ENCODE measurements at places on chromosomes 7 and 10.

- DNase-seq = peak; percentile 96
These were observed at the start of gene USP54 for GRCh38 chr10:73590881-73591799. USP54 (minus strand) TSS chr10:73591342; CDS start chr10:73575658, 15,684 bp downstream.

DNA sequence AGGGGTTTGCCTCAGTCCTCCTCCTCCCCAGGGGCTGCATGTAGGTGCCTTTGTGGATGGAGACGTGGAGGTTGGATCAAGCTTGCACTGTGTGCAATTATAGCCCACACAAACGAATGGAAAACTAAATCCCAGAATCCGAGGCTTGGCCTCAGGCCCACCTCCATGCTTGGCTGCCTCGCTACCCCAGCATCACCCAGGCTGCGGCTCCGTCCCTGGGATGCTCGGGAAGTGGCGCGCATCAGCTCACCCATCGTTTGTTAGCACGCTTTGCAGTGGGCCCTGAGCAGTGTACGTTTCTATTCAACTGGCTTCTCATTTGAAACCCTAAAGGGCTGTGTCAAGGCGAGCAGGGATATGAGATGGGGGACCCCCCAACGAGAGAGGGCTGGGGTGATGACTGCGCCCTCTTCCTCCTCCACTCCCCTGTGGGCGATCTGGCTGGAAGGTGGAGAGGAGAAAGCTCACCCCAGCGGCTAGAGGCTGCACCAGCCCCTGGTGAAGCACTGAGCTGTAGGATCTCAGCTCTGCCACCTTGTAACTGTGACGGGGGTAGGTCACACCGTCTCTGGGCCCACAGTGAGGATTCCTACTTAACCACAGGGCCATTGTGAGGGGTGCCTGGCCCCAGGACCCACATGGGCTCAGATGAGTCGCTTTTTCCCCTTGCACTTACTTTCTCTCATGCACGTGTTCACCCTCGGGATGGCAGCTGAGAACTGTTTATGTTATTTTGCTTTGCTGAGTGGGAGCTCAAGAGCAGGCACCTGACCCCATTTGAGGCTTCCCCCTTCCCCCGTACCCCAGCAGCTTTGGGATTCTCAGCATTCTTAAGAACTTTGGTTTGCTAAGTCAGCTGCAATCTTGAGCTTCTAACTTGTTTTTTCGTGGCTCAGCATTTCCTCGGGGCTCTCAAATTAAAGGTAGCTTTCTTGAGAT lies 12.7 kb upstream of the BTBD16 start:
- no peak for DNase-seq

- DNase-seq = no peak
These were observed 86.5 kb downstream of the DNAJB6 start for GRCh38 chr7:157423348-157423747.

- no peak for DNase-seq
These were observed 58.1 kb downstream of the WDR37 start for GRCh38 chr10:1114315-1114714.

GRCh38 chr7:38235606-38236005 lies 37.8 kb downstream of the TARP start:
- no peak for DNase-seq

GRCh38 chr7:51451751-51452476 lies 135.3 kb upstream of the COBL start:
- DNase-seq = no peak

DNA sequence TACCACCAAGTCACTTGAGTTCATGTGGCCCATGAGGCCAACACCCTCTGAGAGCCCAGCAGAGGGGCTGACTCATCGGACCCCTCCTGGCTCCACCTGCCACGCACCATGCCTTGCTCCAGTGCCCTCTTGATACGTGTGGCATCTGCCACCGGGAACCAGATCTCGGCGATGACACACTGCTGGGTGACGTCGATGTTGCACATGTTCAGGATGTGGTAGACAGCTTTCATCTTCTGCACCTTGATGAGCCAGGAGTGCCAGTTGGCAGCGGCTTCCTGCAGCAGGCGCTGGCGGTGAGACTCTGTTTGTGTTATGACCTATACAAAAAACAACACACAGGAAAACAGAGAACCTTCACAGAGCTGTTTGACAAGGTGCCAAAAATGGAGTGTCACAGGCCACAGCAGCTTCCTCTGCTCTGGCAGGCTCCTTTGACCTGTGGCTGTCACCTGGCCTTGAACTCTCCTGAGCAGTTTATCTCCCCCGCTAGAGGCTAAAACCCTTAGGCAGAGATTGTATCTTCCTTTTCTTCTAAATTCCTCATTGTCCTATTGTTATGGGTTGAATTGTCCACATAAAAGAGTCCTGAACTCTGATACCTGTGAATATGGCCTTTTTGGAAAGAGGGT lies 45.2 kb upstream of the TMEM213 start:
- DNase-seq = no peak

DNA sequence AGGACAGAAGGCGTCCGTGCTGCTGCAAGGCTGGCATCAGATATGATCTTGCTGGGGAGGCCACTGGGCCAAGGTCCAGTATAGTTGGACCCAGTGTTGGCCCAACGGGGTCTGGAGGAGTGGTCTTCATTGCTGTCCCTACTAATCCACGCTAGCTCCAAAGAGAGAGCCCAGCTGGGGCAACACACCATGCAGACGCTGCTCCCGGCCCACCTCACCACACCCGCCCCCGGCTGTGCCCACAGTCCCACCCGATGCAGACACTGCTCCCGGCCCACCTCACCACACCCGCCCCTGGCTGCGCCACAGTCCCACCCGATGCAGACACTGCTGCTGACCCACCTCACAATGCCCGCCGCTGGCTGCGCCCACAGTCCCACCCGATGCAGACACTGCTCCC lies 121.5 kb downstream of the VIPR2 start:
- DNase-seq = no peak

GRCh38 chr7:20607216-20607615 lies 8.3 kb upstream of the ABCB5 start:
- DNase-seq = no peak

DNA sequence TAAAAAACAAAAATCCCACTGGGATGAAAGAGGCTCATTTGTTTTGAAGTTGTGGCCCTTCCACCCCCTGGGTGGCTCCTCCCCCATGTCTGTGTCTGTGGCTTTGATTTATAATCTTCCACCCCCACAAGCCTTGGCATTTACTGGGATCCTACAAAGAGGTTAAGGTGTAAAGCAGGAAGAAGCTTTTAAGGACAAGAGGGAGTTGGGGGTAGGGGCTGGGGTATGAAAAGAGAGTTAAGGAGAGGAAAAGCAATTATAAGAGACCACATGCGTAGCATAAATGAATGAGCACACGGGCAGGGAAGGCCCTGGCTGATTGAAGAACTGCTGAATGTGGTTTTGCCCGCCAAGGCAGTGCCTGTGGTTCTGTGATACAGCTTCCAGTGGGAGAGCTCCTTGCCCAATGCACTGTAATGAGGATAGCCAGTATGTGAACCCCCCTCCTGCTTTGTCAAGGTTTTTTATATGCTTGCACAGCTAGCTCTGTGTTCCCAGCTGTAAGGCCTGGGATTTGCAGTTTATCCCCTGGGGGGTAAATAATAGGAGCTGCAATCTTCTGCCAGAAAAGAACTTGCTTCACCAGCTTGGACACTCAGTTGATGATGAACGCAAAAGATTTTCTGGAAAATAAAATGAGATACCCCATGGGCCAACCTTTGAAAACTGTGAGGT lies 34.7 kb upstream of the KMT2E start:
- peak; percentile 81 for DNase-seq

DNA sequence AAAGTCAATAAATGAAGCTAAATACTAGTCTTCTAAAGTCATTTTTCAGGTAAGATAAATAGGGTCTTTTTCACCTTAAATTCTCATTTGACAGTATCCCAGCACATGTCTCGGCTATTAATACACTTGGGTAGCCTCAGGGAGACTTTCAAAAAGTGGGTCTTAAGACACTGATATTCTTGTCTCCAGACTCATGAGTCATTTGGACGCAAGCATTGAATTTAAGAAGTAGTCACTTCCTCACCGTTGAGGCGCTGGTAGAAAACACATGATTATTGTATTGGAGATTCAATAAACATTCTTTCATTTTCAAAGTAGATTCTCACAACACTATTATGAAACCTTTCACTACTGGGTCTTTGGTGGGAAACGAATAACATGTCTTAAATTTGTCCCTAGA lies 108.9 kb upstream of the SP8 start:
- DNase-seq = peak; percentile 97

DNA sequence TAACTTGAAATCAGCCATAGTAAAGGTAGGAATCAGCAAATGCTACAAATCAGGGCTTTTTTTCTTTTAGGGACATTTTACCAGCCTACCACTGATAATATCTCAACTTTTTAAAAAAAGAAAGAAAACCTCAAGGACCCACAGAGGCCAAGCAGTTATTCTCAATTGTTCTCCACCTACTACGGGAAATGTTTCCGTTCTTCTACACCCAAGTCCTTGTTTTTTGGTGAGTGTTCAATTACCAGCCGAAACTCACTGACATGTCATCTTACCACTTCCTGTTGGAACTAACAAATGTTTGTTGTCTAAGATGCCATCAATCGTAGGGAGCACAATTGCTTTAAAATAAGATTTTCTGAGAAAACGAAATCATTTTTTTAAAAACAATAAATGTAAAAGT lies 50.2 kb upstream of the CDK1 start:
- peak; percentile 68 for DNase-seq

DNA sequence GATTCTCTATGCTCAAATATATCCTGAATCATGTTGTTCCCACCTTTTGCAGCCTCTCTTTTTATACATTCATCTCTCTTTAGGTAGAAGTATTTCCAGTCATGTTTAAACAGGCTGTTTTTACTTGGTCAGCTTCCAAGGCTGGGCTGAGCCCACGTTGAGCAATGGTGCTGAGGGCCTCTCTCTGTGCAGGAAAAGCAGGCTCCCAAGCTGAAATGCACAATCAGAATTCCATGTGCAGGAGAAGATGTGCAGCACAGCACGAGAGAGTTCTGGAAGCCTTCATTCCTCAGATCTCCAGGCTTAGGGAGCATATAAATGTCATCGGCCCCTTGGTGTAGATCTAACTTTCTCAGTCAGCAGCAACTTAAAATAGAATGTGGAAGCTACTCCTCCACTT lies 588.5 kb downstream of the TNS3 start:
- DNase-seq = no peak

DNA sequence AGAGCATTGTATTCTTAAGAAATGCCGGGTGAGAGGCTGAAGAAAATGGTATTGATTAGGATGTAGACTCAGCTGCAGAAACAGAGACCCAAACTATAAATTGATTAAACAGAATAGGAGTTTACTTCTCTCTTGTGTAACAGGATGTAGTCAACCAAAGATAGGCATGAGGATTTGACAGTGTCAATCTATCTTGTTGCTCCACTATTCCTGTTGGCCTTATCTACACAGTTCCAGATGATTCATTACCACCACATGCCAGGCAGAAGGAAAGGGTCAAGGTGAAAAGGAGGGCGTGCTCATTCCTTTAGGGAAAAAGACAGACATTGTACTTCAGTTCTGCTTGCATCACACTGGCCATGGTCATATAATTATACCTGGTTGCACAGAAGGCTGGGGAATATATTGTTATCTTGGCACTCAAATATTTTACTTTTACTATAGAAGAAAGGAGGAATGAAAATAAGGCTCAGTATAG lies 11.9 kb upstream of the DMTF1 start:
- DNase-seq = no peak

- DNase-seq = no peak
These were observed 4.1 kb upstream of the RASSF4 start for GRCh38 chr10:44955413-44956070.

GRCh38 chr7:63057265-63057664 lies 941.4 kb upstream of the ZNF722 start:
- no peak for DNase-seq

DNA sequence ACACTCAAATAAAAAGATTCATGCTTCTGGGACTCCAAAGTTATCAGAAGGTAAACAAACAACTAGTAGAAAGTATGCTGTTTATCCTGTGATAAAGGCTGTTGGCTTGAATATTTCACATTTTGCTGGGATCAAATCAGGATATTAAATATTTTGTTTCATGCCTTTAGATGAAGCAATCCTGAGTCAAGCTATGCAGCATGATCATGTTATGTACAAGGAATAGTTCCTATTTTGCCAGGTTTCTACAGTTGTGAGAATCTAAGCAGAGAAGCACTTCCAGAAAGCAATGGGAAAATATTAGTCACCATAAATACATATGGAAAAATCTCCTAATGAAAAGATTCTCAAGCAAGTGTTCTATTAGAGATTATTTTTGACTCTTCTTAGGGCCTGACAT lies 262.8 kb upstream of the PCDH15 start:
- DNase-seq = no peak

GRCh38 chr7:96657347-96658021 lies 52.2 kb downstream of the SEM1 start:
- DNase-seq = no peak

DNA sequence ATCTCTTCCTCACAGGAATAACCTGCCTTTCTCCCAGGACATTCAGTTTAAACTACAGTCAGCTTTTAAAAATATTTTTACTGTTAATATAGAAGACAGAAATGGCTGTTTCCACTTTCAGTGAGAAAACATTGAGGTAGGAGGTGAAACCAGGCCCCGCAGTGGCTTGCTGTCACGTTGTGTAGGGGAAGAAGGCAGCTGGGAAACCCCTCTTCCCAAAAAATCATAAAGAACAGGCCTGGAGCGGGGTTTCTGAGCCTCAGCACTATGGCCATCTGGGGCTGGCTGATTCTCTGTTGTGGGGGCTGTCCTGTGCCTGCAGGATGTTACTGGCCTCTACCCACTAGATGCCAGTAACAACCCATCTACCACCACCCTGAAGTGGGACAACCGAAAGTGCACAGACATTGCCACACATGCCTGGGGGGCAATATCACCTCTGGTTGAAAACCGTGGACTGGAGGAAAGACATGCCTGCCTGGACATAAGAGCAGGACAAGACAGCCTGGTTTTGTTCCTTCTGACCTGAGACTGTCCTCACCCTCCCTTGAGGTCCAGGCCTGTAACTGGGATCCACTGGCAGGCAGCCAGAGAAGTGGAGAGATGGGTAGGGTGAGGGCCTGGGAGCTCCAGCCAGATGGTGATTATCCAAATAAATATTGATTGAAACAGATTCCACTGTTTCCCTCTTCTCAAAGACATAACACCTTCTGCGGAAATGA lies 43.9 kb downstream of the KCNH2 start:
- DNase-seq = no peak

GRCh38 chr7:134699021-134699818 lies 52.6 kb downstream of the BPGM start:
- no peak for DNase-seq

GRCh38 chr7:29154076-29154475 lies 7.7 kb upstream of the CPVL start:
- no peak for DNase-seq

DNA sequence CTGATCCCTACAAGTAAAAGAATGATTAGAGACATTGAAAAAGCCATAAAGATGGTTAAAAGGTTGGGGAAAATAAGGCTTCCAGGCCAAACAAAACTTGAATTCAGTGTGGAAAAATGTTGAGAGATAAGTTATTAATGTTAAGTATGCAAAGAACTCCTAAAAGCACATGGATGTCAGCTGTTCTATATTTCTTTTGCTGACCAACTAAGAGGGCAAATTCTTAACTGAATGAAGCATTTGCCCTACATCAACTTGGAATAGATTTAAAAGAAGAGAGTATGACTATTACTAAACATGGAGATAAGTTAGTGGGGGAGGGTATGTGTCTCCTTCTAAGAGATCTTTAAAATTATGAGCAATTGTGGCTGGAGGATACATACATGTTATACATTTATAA lies 124.8 kb downstream of the KIAA1217 start:
- DNase-seq = no peak

GRCh38 chr10:110700947-110701616 lies 56.9 kb downstream of the RBM20 start:
- no peak for DNase-seq
